ENCODE measurements at places on chromosomes 12 and 14.

GRCh38 chr12:26198742-26199141 is 3.4 kb downstream of the SSPN start:
- DNase-seq = no peak

DNA sequence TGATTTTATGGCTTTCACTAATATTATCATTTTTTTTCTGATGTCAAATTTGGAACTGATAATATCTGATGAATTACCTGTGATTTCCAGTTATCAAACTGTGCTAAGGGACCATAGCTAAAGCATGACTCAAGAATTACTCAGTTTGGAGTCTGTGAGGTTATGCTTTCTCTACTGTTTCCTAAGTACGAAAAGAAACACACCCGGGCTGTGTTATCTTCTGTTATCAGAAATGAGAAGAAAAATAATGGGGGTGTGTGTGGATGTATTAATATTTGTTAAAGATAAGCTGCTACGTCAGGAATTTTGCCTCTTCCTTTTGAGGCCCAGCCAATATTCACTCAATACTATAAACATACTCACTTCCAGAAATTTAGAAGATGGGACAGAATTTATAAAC is 1401.9 kb upstream of the FLRT2 start:
- DNase-seq = no peak

DNA sequence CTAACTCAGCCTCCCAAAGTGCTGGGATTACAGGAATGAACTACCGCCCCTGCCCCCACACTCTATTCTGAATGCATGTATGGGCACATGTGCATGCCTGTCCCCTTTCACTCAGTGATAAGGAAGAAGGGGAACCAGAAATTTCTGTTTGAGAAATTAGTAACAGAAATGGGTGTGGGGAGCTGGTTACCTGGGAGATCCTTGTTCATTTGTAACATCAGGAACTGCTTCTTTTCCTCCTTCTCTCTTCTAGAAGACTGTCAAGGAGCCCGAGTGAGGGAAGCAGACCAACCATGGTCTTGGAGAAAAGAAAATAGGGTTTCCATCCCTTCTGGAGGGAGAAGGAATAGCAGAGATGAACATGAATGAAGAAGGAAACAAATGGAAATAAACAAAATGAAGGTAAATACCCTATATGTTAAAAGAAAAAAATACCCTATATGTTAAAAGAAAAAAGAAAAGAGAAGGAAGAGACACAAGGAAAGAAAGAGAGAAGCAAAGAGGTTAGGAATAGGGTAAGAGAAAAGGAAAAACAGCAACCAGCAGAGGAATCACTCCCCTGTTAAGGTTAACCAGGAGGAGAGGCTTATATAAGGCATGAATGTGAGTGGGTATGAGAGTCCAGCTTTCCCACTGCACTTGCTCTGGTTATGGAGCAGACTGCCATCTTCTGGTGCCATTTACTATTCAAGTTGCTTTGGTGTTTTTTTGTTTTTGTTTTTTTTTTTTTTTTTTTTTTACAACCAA is 3.3 kb downstream of the PPP1R3E start:
- DNase-seq = peak; percentile 70

DNA sequence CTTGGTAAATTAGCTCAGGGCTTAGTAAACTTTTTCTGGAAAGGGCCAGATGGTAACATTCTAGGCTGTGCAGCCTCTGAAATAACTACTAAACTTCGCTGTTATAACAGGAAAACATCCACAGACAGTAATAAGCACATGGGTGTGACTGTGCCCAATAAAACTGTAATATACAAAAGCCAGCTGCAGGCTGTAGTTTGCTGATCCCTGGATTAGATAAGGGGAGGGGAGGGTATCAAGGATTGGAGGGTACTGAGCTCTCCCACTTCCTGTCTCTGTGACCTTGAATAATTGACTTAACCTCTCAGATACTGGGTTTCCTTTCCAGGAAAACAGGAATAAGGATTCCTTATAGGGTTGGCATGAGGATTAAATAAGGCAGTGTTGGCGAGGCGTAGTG is 81.2 kb downstream of the CCDC60 start:
- DNase-seq = no peak
